Right ventricle myocardium inferior (tissue), 1 donor: ENCODE measurements at places on chromosomes 7 and 10. TPM values are rescaled to one million over a fixed set of nuclear protein-coding genes. Genes with fewer than 3 reads are reported as not detected.

DNA sequence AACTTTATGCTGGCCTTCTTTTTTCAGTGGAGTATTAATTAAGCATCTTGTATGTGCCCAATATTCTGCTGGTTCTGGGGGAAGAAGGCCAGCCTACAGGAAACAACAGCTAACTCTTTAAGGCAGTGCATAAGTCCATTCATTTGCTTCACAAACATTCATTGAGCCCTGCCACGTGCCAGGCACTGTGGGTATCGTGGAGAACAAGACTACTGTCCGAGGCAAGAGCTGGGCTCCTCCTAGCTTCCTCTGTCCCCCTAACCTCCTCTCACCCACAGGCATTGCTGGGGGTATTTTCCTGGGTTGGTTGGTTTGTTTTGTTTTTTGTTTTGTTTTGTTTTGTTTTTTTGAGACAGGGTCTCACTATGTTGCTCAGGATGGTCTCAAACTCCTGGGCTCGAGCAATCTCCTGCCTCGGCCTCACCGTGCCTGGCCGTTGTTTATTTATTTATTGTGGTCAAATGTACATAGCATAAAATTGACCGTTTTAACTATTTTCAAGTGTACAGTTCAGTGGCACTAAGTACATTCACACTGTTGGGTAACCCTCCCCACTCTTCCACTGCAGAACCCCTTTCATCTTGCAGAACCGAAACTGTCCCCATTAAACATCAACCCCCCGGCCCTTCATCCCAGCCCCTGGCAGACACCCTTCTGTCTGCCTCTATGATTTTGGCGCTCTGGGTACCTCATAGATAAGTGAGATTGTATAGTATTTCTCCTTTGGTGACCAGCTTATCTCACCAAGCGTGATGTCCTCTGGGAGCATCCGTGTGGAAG, 32.6 kb downstream of the CHST3 start:
- DNase-seq, result peak; percentile 30

- no peak for DNase-seq
These were observed 21.0 kb downstream of the ZCWPW1 start for GRCh38 chr7:100407285-100408180.

DNA sequence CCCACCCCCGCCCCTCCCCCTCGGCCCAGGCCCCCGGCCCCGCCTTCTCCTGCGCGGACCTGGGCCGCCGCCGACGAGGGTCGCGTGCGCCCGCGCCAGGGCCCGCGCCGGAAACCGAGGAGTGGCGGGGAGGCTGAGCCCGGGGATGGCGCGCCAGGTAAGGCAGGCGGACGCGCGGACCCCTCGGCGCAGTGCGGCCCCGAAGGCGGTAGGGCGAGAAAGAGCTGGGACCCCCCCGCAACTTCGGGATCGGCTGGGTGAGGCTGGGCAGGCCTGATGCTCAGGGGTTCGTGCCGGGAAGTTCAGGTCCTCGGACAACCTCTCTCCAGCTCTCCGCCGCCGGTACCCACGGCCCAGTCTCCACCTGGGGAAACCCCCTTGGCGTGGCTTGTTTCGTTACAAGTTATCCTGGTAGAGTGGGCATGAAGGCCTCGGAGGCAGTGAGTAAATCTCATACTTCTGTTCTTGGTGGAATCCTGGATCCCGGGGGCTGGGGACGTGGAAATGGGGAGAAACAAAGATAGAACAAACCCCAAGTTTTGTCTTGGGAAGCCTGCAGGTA, 58.4 kb downstream of the ZNF467 start:
- no peak for DNase-seq

DNA sequence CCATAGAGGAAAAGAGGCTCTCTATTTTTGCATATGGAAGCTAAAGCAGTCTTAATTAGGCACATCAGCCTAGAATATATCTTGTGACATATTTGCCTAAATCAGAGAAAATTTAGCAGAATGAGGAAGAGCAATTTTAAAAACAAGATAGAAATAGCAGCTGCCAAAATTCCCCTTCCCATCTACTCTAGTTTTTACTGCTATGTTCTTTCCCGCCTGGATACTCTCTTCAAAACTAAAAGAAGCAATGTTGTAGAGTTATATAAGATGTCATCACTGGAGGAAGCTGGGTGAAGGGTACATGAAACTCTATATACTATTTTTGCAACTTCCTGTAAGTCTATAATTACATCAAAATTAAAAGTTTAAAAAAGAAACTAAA, 87.0 kb downstream of the ARMH3 start:
- DNase-seq, result no peak

- DNase-seq, result no peak
These were observed 15.4 kb downstream of the MGAM start for GRCh38 chr7:142010952-142011548.

DNA sequence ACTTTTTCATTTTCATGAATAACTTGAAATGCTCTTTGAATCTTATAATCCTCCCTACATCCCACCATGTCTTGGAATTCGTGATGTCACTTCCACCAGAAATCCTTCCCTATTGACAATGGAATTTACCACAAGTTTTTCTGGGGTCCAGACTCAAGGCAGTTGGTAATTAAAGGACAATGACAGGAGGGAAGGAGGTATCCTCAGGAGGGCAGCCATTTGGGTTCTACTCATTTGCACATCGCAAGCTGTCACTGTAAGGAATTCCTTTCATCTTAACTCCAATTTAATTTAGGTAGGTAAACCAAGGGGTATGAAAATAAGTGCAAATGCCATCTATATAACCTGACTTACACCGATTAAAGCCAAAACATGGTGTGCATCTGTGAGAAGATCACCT, 21.9 kb downstream of the LRRC17 start:
- DNase-seq, result no peak

DNA sequence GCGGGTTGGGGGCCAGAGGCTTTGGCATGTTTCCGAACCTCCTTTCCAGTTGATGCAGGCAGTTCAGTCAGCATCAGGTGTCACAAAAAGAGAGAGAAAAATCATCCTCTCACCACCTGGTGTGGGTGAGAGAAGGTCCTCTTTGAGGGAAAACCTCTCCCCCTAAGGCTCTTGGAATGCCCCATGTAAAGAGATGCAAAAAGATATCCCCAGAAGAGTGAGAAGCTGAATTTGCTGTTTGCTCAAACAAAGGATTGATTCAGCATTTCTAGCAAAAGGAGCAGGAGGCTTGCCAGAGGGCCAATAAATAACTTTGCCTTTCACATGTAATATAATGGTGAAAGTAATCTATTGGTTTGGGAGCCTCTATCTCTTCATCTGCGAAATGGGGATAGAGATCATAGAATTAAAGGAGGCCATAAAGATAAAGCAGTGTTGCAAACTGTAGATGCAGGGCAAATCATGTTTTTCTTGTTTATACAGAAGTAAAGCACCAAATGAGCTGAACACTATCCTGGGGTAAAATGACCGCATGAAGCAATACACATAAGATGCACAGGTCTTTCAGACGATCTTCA, 425.9 kb downstream of the LRMDA start:
- no peak for DNase-seq

DNA sequence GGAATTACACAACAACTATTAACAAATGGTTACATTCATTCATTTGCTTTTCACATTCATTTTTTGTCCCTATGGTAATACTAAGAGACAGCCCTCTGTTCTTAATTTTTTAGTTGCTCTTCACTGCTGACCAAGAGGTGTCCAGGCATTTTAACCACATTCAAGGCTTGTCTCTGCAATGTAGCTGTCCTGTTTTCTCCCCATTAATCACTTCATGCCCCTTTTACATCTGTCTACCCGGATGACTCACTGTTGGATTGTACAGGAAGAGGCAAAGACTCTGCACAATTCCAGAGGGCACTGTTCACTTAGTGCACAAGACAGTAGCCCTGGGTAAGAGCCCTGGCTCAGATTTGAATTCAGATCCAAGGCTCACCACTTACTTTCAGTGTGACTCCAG, 168.5 kb downstream of the NOC3L start:
- DNase-seq, result no peak

- DNase-seq, result no peak
These were observed 109.0 kb downstream of the JAZF1 start for GRCh38 chr7:28071570-28071969.

DNA sequence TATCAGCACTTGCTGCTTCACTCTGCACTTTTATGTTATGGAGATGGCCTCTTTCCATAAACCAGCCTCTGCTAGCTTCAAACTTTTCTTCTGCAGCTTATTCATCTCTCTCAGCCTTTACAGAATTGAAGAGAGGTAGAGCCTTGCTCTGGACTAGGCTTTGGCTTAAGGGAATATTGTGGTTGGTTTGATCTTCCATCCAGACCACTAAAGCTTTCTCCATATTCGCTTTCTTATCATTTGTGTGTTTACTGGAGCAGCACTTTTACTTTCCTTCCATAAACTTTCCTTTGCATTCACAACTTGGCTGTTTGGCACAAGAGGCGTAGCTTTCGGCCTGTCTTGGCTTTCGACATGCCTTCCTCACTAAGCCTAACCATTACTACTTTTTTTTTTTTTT, 23.6 kb downstream of the DYDC2 start:
- no peak for DNase-seq

DNA sequence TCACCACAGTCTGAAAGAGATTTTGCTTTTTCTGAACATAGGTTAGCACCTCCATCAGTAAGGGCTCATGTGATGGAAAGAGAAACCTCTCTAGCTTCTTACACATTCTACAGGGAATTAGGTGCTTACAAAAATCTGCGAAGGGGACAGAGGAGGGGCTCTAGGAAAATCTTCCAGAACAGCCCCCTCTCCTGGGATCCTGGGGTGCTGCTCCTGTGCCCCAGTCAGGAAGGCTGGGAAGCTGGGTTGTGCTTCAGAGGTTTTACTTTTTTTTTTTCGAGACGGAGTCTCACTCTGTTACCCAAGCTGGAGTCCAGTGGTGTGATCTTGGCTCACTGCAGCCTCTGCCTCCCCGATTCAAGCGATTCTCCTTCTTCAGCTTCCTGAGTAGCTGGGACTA, 7.5 kb upstream of the FAM171A1 start:
- no peak for DNase-seq

DNA sequence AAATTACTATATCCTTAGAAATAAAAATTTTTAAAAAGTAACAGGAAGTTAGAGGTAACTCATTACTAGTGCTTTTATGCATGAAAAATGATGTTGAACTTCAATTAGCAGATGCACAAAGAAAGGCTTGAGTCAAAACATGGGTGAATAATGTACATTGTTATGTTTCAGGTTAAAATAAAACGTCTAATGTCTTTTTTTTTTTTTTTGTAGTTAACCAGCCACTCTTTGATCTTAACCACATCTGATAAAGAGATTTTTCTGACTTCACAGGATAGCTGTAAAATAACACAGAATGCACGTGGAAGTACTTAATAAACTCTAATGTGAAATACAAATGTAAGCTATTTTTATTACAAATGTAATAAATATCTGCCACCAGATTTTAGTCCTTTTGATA, 61.7 kb downstream of the GSAP start:
- DNase-seq, result no peak

DNA sequence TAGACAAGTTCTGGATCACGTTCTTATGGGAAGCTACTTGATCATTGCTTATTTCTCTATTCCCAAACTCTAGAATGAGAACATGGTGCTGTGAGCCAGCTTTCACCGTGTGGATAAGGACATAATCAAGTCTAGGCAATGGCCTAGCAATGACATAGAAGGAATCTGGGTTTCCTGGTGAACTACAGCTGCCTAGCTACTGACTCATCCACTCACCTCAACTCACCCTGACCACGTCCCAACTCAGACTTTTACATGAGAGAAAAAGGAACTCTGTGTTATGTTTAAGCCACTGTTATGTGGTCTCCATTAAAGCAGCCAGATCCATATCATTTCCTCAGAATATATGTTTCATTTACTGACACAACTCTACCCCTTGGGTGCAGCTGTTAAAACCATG, 18.8 kb upstream of the MET start:
- no peak for DNase-seq

The PPP1R17 gene
- not detected for total RNA-seq

GRCh38 chr7:34036051-34036920, 130.9 kb downstream of the BMPER start:
- DNase-seq, result no peak

The CNNM1 gene
- total RNA-seq, result 0.16 TPM

GRCh38 chr7:45582868-45583277, 8.7 kb downstream of the ADCY1 start:
- no peak for DNase-seq

The MSS51 gene
- total RNA-seq, result 3.5 TPM

- no peak for DNase-seq
These were observed 44.2 kb upstream of the SLC35G1 start for GRCh38 chr10:93849593-93849992.

DNA sequence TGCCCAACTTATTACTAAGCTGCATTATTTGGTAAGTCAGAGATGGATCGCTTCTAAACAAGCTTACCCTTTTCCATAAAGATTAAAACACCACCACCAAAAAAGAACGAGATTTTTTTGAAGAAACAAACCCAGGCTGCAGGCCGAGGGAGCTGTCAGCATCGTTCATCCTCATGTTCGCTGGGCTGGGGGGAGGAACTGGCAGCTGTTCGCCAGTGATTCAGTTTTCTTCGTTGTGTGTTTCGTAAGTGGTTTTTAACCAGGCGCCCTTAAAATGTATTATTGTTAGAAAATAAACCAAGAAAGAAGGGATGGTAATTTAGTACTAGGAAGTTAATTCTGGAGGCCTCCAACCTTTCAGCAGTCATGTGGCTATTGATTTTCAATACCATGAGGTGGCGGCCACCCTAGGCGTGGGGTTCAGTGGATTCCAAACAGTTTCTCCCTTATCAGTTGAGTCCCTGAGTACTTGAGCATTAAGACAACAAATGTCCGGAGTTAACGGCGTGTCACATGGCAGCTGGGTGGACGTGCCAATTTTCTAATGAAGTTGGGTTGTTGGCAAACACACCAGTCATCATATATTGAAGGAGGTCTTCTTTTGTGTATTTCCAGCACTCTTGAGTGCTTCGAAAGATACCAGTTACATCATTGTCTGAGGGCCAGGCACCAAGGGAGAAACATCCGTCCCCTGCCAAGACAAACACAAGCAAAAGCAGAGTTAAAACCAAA, 173.2 kb downstream of the EBF3 start:
- no peak for DNase-seq

The FANK1 gene
- 0.51 TPM for total RNA-seq

The MMRN2 gene
- total RNA-seq, result 35.8 TPM

GRCh38 chr7:147513451-147513850, 1077.1 kb upstream of the C7orf33 start:
- DNase-seq, result no peak

- no peak for DNase-seq
These were observed 40.3 kb upstream of the RSBN1L start for GRCh38 chr7:77655836-77656455.

DNA sequence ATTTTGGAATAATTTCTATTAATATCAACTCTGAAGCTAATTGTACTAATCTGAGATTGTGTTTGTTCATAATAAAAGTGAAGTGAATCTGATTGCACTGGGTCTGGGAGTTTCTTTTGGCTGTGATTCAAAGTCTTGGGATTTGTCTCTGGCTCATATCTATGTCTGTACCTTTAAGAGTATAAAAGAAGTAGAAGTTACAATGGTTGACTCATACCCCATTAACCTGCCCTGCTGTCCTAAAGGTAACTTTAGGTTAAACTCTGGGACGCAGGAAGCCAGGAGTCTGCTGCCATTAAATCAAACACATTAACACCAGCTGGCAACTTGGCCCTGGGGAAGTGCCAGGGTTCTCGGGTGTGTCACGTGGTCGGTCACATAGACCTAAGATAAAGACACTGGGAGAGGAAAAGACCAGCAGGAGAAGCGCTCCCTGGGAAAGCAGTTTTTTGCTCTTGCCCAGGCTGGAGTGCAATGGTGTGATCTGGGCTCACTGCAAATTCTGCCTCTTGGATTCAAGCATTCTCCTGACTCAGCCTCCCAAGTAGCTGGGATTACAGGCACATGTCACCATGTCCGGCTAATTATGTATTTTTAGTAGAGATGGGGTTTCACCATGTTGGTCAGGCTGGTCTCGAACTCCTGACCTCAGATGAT, 17.8 kb downstream of the SCD start:
- DNase-seq, result peak; percentile 83

- no peak for DNase-seq
These were observed 75.3 kb upstream of the TAS2R16 start for GRCh38 chr7:123070702-123071286.
